Fibroblast of skin of left biceps (primary cell): ENCODE measurements at places on chromosomes 1 and 21.

- DNase-seq: no peak
Measured at GRCh38 chr21:42028766-42029425, 18.7 kb upstream of the ZBTB21 start.

DNA sequence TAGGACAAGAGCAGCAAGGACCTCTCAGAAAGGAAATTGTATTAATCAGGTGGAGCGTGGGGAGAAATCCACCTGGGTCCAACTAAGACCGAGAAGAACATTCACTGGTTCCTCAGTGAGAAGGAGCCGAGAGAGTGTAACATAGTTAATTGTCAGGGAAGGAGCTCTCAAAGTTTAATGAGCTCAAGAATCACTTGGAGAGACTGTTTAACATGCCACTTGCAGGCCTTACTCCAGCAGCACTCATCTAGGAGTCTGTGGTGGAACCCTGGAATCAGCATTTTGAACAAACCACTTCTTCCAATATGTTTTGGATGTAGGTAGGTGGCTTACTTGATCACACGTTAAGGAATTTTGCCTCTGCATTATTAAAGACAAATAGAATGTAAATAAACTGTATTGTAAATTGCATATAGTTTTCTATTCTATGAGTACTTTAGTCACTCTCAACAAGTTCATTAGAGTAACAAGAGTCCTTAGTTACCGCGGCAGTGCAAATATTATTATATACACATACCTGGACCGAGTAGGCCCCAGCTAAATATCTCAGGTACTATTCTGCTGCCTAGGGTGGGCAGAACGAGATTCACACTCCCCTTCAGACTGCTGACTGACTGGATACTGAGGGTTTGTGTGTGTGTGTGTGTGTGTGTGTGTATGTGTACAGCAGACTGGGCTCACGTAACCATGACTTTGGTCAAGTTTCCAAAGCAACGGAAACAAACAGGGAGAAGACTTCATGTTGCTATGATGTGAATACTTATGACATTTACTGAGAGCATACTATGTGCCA, 203.2 kb upstream of the USP24 start:
- no peak for DNase-seq

GRCh38 chr1:29736582-29737188, 500.4 kb downstream of the PTPRU start:
- peak; percentile 16 for DNase-seq

DNA sequence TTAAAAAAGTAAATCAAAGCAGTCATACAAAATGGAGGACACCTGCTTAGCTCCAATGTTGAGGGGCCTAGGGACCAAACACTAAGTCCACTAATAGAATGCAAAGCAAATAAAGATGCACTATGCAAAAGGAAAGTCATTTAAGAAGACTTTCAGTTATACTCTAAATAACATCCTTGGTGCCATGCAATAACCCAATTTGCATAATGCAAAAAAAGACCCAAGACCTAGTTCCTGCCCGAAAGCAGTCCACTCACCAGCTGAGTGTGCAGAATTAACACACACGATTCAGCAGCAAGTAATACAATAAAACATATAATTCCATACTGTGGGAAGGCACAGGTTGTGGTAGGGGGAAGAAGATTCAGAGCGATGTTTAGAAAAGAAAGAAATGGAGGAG, 101.8 kb downstream of the TGFBR3 start:
- DNase-seq: no peak

DNA sequence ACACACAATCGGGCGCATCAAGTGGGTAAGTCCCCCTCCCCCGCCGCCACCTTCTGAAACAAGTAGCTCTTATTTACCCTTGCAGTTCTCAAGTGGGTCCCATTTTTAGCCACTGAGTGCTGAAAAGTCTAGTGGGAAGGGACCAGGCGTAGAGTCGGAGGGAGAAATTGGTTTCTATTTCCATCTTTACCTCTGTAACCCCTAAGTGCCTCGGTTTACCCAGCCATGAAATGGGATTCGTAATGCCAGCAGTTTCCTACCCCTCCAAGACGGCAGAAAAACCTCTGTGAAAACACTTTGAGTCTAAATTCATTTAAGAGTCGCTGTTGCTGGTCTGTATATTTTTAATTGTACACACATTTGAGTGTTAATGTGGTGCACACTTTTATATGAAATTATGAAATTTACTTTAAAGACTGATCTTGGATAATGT, 928 bp downstream of the TLCD4 start:
- DNase-seq: no peak

DNA sequence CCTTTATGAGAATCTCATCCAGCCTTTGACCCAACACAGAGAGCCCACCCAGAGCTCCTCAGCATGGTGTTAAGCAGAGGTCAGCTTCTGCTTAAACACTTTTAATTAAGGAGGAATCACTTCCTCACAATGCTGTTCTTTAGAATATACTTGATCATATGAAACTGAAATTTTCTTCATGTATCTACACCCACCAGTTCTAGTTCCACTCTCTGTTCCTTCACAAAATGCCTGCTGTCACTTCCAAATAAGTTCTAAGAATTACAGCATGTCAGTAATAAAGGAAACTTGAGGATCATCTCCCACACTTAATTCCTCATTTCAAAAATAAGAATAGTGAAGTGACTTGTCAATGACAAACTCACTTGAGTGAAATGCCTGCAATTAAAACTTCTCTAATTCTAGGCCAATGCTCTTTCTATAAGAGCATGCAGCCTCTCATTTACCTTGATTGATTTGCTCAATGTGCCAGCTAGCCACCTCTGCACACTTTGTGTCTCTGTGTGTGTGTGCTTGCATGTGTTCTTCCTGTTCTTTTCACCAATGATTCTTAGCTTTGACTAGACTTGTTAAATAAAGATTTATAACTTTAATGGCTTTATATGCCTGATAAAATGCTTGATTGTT, 356.3 kb downstream of the PLPP3 start:
- no peak for DNase-seq

DNA sequence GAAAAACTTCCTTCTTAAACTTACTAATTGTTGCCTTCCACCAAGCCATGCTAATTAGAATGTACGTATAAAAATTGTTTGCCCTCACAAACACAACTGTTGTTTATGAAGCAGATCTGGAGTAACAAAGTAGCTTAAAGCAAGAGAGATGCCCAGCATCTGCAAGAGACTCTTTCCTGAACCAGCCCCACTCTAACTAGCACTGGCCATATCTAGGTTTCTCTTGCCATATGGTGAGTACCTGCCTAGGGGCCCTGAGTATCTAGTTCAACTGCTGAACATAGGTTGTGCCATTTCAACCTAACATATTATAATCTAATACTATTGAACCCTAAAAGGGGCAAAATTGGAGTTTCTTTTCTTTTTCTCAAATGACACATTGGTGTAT, 883.4 kb upstream of the B3GALT2 start:
- no peak for DNase-seq

GRCh38 chr1:18962855-18963737, 6.6 kb upstream of the IFFO2 start:
- DNase-seq: no peak

- peak; percentile 58 for DNase-seq
Measured at GRCh38 chr1:22024485-22025367, 23.3 kb downstream of the CELA3A start.

DNA sequence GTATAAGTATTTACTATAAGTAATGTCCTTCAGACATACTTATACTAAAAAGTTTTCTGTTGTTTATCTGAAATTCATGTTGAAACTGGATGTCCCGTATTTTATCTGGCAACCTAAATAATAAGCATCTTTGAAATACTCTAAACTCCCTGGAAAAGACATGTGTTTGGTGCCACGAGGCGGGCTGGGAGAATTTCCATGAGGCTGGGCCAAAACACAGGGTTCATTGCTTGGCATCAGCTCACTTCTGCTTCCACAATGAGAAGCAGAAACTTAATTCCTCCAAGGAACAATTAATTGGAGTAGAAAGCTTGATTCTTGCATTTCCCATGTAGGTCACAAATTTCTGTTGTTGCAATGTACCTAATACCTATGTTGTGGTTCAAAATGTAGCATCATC, 110.2 kb downstream of the PSMG1 start:
- DNase-seq: no peak

DNA sequence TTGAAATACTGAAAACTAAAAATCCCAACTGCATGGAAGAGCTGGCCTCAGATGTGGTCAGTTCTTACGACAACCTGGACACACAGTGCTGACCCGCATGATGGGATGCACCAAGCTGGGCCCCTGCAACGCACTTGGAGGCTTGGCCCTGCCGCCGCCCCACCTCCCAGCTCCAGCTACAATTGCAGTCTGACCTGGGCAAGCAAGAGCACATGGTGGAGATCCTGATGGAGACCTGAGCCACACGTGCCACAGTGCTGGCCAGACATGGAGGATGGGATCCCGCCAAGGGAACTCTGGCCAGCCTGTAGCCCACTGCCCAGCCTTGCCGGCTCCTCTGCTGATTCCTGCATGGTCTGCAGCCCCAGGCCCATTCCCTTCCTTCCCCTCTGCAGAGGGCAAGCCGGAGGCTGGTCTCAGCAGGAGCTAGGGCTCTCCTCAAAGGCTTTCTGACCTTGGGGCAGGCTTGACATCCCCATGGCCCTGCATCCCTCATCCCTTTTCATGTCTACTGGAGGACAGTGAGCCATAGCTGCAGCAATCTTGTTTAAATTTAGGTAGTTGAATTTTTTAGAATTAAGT, 14.1 kb downstream of the CR1L start:
- DNase-seq: no peak

DNA sequence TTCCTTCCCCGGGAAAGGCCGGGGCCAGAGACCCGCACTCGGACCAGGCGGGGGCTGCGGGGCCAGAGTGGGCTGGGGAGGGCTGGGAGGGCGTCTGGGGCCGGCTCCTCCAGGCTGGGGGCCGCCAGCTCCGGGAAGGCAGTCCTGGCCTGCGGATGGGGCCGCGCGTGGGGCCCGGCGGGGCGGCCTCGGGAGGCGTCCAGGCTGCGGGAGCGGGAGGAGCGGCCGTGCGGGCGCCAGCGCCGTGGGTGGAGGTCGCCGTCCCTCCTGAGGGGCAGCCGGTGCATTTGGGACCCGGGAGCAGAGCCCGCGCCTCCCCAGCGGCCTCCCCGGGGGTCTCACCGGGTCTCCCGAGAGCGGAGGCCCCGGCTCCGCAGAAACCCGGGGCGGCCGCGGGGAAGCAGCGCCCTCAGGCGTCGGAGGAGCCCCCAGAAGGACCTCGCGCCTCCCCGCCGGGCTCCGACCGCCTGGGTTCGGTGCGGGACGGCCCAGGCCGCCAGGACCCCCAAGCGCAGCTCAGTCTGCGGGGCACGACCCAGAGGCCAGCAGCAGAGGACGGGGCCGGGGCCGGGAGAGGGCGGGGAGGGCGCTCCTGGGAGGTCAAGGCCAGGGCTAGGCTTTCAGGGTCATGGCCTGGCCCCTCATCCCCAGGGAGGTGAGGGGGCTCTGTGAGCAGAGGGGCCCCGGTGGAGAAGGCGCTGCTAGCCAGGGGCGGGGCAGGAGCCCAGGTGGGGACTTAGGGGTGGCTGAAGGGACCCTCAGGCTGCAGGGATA, 7.2 kb upstream of the SLX9 start:
- DNase-seq: no peak

GRCh38 chr1:107460035-107460434, 319.2 kb downstream of the NTNG1 start:
- DNase-seq: no peak

- peak; percentile 79 for DNase-seq
Measured at GRCh38 chr1:203512848-203513584, 19.1 kb downstream of the OPTC start.

- DNase-seq: peak; percentile 26
Measured at GRCh38 chr1:27979151-27979858, 19.5 kb downstream of the XKR8 start.

DNA sequence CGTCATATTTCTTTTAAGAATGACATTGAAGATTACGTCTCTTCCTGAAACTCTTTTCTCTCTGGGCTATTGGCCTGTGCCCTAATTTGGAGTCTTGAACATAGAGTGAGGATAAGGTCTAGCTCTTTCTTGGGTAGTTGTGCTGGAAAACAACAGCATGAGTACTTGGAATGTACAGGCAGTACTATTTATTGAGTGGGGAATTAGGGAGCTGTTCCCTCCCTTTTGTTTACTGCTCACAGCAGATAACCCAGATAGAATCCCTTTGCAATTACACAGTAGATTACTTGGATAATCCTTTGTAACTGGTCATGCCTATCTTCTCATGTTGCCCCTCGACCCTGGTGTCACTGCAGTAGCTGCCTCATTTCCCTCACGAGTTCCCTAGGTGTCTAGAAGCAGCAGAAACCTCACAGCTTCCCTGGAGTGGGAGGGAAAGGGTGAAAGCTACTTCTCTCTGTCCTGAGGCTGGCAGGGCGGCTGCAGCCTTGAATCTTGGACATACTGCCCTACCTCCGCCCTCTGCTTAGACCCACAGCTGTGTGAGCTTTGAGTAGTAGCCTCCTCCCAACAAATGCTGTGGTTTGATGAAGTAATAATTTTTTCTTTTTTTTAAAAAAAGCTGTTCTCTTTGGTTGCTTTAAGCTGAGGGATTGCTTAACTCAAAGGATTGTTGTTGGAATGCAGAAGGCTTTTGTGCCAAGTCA, 70.6 kb downstream of the FGGY start:
- DNase-seq: peak; percentile 94

DNA sequence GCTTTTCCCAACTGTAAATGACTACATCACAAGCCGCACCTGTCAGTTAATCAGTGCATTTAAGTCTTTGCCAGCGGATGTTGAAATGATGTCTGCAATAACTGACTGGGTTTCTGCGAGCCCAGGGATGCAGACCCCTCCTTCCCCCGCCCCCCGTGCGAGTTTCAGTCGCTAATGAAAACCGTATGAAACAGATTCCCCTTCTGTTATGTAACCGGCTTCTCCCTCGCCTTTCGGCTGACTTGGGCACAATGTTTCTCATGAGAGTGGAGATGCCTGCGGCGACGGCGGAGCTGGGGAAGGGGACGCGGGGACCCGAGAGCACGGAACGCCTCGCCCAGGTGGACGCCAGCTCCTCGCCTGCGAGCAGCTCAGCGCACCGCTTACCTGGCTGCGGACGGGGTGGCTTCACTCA, 753 bp downstream of the KCNJ6 start:
- DNase-seq: peak; percentile 10

DNA sequence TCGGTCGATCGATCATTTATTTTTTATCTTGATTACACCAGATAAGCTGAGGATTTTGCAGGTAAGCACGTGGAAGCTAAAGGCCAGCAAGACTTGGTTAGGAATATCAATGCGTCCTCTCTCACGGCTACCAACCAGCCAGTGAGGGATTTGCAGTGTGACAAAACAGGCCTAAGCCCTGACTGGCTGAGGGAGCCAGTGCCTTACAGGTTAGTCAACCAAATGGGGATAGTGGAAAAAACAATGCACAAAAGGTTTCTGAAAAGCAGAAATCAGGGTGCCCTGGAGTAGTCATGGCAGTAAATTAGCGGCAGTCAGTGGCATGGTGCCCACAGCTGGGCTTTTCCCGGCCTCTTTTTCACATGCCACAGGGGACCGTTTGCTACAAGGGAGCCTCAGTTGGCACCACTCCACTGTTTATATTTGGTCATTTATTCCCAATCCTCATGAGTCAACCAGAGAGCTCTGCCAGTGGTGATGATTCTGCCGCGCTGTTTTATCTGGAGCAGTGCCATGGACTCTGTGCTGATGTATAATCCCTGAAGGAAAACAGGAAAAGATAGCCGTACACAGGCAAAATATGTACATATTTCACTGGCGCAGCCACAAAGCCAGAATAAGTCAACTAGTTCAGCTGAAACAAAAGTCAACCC, 167.6 kb downstream of the RHOU start:
- DNase-seq: peak; percentile 96

GRCh38 chr1:102872526-102872925, 235.8 kb downstream of the COL11A1 start:
- DNase-seq: no peak

- DNase-seq: no peak
Measured at GRCh38 chr1:47513393-47513792, 75.5 kb downstream of the FOXD2 start.
